ENCODE measurements at places on chromosomes 13 and 19.
A peak's percentile ranks its signal among the peaks of the same experiment; 100 is the strongest.

DNA sequence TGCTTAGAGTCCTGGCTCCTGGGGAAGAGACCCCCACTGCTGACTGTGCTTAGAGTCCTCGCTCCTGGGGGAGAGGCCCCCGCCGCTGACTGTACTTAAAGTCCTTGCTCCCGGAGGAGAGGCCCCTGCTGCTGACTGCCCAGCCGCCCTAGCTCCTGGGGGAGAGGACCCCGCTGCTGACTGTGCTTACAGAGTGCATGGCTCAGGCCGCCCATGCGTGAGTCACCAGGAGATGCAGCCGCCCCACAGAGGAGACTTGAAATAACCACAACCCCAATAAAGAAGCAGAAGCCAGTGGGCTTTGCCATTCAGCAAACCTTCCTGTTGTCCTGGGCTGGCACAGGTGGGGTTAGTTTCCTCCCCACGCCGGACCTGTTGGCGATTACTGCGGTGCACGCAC lies 79.2 kb upstream of the C13orf46 start:
- DNase-seq, result no peak

DNA sequence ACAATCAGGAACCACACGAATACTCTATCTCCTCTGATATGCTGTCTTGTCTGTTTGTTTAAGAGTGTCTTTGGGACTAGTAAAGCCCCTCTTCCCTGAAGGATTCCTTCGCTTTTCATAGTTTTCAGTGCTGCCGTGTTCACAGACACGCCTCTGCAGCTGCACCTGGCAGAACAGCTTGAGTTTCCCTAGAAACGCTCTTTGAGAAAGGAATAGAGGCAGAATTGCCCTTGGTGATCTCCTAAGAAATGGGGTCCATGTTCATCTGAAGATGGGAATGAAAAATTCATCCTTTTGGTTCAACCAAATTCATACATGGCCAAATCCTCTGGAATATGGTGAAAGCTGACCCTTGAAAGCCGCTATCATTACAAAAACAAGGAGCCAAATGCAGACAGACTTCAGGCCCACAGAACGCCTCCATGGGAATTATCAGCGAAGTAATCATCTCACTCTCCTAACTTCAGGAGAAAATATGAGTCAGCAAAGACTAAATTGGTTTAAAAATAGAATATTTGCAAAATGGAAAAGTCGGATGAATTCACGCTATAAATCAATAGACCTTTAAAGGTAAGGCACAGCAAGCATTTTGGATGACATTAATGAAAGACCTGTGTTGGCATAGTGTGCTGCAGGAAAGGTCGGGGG lies 5.5 kb downstream of the SACS start:
- no peak for DNase-seq

DNA sequence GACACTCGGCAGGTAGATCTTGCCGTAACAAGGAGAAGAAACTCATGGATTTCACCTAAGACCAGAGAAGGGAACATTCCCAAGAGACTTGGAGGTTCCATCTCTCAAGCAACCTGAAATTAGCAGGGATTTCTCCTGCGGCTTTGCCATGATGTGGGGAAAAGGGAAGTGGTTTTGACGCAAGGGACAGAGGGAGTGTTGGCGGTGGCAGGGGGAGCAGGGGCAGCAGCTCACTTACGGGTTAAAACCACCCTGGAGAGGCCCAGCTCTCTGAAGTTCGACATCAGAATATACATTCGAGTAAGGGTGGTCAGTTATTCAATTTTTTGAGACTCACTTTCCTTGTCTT lies 76.1 kb upstream of the POMP start:
- no peak for DNase-seq

DNA sequence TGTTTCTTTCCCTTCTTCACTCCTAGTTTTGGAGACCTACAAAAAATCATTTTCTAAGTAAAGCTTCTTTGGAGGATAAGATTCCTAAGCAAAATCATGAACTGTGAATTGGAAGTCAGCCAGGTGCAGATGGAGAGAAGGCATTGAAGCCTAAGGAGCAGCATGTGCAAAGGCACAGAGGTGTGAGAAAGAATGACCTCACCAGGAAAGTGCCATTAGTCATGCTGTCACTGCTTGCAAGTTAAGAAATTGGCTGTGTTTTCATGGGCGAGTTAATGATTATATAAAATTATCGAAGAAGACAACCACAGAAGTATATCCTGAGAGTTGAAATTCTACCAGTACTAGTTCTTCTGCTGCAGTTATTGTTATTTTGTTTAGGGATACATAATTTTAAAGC lies 80.3 kb upstream of the KLHL1 start:
- no peak for DNase-seq

GRCh38 chr19:33883859-33884519 lies 87.3 kb downstream of the KCTD15 start:
- DNase-seq, result no peak

GRCh38 chr19:19460761-19461265 lies 54.5 kb downstream of the TSSK6 start:
- no peak for DNase-seq

DNA sequence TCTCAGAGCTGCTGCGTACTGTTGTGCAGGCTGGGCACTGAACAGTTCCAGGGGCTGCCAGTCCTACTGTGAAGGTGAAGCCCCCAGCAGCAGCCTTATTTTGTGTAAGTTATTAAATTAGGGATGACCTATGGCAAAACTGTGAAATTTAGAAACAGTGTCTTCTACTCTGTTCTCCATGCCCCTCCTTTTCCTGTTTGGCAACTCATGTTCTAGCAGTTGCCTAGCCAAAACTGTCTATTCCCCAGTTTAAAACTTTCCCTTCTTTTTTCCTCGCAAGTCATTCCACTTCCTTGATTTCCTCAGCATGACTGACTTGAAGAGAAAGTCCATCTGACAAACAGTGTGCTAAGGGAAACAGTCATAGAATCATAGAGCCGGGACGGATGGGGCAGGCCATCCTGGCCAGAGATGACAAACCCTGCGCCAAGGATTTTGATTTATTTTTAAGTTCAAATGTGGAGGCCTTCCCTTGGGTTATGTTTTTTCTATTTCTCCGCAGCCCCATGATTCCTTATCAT lies 78.1 kb upstream of the OLFM4 start:
- no peak for DNase-seq

DNA sequence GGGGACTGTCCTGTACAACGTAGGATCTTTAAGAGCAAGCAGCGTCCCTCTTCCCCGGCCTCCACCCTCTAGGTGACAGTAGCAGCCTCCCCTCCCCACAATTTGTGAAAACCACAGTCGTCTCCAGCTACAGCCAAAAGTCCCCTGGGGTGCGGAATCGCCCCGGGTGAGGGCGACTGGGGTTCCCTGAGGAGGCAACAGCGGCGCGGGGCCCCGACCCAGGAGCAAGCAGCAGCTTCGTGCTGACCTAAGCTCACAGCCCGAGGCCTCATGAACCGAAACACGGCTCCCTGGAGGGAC lies 322 bp downstream of the ZNF558 start:
- peak; percentile 55 for DNase-seq

DNA sequence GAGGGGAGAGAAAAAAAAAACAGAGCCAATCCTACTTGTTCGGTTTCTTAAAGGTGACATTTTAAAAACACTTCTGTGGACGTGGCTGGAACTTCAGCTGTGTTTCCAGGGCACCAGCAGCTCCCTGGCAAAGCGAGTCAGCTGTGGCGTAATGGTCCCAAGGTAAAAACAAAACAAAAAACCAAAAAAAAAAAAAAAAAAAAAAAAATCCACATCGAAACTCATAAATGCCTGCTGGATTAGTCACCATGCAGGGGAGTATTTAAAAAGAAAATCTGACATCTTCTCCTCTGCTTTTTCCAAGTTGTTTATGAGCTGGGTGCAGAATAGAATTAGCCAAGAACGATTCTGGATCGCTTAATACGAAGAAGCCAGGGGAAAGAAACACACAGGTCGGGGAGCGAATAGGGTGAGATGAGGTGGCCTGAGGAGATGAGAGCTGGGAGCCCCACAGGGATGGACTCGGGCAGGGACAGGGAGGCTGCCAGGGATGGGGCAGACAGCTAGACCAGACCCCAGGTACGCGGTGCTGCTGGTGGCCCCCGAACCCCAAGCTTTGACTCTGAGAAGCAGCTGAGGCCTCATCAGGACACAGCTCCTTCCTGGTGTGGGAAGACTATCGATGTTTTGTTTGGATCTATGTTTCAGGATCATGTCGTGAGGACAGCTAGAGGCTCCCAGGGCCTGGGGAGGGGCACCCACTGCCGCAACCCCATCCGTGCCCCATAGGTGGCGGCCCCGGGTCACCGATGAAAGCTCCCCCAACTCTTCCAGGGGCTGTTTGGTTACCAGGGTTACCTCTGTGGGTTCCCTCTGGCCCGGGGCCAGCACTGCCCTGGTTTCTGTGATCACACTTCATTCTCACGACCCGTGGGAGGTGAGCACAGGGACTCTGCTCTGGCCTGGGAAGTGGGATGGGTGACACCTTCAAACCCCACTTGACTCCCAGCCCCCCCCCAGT lies 3.1 kb upstream of the CTXN1 start:
- DNase-seq, result peak; percentile 58

Measured in ureter (tissue), 1 donor.